ENCODE measurements at places on chromosomes 5 and 9.

- no peak for DNase-seq
These were observed 177.3 kb upstream of the ACTBL2 start for GRCh38 chr5:57659886-57660285.

DNA sequence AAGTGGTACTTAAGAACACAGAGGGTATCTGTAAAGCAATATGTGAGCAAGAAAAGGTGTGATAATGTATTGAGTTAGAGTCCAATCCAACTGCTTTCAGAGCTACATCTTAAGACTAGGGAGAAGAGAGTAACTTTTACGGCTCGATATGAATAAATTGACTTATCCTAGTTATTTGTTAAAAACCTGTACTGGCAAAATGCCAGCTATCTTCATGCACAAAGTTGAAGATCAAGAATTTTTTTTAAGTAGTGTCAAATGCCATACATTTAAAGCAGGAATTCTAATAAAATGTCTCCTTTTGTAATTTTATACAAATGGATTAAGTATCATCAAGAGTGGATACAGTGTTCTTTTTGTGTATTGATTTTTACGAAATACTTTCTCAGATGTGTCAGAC, 305.2 kb downstream of the KIAA0825 start:
- no peak for DNase-seq

DNA sequence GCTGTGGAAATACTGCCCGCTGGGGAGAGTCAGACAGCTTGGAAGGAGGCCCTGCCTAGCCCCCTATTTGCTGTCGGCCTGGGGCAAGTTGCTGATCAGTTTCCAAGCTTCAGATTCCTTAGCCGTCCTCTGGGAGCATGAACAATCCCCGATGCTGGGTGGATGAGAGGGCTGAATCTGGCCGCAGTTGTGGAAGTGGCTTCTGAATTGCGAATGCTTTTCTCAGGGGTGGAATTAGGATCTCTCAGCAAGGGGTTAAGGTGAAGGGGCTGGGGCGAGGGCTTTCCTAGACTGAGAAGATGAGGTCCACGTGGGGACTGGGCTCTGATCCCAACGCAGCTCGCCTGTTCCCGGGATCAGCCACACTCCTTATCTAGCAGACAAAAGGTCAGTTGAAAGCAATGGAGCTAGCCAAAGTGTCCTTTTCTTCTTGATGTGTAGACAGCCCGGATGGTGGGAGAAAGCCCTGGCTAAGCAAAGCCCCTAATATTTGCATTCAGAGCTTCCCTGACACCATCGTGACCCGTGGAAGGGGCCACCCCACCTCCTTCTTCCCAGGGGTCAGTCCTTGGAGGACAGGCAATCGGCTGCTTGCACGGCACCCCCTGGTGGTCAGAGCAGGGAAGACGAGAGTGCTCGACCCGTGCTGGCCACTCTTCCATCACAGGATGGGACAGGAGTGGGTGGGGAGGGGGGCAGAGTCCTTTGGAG, 54.9 kb downstream of the COL15A1 start:
- peak; percentile 80 for DNase-seq

GRCh38 chr9:78493166-78493742, 196.3 kb downstream of the PSAT1 start:
- no peak for DNase-seq

- DNase-seq = peak; percentile 38
These were observed 204.9 kb upstream of the TARS1 start for GRCh38 chr5:33235824-33236223.

GRCh38 chr9:34520505-34521385, 2.0 kb downstream of the ENHO start:
- DNase-seq = no peak

GRCh38 chr9:123872710-123873109, 57.2 kb downstream of the DENND1A start:
- DNase-seq = no peak

- no peak for DNase-seq
These were observed 102.5 kb upstream of the FCN2 start for GRCh38 chr9:134778156-134778555.

GRCh38 chr5:4198461-4198860, 602.8 kb downstream of the IRX1 start:
- no peak for DNase-seq

GRCh38 chr5:163574472-163575440, 69.3 kb downstream of the MAT2B start:
- peak; percentile 17 for DNase-seq

DNA sequence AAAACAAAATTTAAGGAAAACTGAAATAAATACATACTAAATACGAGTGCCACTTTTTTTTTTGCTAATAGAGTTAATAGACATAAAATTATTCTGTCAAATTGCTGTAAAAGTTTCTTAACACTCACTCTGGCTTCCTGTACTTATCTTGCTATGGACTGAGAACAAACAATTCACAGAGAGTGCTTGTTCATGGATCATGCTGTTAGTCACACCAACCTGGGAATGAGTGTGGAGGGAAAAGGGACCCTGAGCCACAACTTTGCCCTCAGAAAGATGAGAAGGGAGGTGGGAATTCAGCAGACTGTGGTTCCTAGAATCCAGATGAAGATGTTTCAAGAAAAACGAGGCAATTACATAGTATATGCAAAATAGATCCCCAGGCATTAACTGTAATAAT, 246.9 kb downstream of the FBXL7 start:
- no peak for DNase-seq

GRCh38 chr9:137353223-137354152, 51.4 kb upstream of the NRARP start:
- DNase-seq = peak; percentile 23

DNA sequence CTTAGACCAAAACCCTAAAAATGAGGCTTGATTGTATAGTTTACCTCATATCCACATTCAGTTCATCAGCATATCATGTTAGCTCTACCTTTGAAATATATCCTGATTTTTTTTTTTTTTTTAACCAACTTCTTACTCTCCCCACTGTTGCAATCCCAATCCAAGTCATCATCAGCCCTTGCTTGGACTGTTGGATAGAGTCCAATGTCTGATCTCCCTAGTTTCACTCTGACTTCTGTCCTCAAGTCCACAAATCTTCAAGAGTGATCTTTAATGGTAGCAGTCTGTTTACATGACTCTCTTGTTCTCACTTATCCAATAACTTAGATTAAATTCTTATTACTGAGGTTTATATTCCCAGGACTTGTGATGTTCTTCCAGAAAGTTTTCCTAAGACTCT, 30.8 kb downstream of the NAA35 start:
- no peak for DNase-seq

DNA sequence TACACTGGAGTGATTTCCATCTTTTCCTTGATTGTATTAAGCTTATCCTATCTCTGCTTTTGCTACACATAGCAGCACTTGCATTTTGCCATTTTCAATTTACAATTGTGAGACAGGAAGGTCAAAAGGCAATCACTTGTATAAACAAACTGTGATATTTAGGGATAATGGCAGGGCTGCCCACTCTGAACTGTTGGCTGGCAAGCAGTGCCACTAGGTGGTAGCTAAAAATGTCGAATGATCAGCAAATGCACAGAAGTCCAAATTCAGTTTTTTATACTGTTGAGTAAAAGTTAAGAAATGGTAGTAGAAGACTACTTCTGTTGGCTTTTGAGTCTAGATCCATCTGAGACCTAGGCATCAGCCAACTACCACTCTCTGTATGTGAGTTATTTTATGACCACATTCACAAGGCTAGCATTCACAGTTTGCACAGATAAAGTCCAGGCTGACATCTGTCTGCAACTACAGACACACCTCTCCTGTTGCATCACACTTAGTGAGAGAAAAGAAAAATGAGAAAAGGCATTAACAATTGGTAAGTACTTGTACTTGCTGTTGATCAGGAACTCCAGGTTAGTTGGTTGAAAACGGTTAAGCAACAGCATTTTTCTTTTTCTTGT, 108.8 kb upstream of the ASTN2 start:
- no peak for DNase-seq

- no peak for DNase-seq
These were observed 7.9 kb downstream of the SNCAIP start for GRCh38 chr5:122319897-122320296.

GRCh38 chr9:123536455-123536868, 180.5 kb downstream of the CRB2 start:
- DNase-seq = no peak

GRCh38 chr5:154900066-154900465, 37.9 kb downstream of the GEMIN5 start:
- DNase-seq = no peak

GRCh38 chr5:9513827-9514226, 32.0 kb downstream of the SEMA5A start:
- no peak for DNase-seq

- DNase-seq = no peak
These were observed 348.0 kb upstream of the RFX3 start for GRCh38 chr9:3873818-3874217.

GRCh38 chr5:151101151-151101550, 20.3 kb upstream of the TNIP1 start:
- DNase-seq = no peak

DNA sequence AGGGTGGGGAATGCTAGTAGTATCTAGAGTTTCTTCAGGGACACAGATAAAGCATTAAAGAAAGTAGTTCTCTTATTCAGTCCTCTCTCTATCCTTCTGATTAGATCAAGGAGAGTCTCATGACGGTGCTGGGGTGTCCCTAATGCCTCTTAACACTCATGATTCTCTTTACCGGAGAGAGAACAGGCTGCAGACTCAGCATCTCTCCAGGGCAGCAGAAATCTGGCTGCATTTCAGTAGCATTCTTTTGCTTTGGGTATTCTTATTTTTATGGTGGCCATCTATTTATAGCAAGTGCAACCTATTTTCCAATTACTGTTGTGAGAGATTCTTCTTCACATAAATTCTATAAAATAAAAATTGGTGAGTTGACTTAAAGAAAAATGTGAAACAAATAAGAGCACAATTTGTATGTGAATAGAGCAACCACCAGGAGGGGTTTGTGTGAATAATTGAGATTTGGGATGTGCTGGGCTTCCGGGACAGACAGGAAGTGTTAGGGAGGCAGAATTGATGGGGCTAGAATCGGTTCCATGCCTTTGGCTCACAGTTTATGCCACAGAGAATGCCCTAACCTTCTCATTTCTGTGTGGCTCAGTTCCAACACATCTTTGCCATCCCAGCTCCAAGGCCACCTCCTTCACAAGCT, 23.8 kb upstream of the BOD1 start:
- no peak for DNase-seq

DNA sequence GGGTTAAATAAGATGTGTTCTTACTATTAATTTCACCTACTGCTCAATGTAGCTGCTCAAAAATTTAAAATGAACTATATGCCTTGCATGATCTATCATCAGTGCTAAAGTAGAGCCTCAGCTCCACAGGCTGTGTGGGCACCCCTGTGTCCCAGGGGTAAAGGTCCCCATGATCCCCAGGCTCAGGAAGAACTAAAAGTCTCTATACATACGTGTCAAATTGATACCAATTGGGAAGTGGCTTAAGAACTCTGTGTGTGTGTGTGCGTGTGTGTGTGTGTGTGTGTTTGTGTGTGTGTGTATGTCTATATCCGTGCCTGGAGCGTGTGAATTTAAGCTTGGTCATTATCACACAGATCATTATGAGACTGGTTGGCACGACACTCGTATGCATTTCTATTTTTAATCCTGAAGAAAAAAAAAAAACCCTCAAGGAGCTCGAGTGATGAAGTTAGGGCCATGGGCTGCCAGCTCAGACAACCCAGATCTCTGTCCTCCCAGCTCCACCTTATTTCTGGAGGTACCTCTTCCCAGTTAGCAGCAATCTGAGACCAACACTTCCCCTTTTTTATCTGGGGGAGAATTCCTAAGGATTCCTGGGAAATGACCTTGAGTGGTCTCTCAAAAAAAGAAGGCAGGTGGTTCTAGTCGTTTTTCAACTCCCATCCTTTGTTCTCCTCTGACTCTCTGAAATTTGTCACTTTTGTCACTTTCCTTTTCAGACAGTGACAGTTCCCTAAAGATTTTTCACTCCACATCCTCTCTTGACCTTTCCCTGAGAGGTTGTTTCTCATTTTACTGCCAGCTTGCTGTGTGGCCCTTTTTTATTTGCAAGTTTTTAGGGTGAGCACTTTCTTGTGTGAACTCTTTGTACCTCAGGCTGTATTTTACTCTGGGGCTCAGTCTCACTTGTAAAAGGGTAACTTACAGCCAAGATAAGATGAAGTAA, 45.7 kb upstream of the CTXN3 start:
- no peak for DNase-seq

- DNase-seq = no peak
These were observed 133.8 kb downstream of the ARHGEF28 start for GRCh38 chr5:73759771-73760170.

DNA sequence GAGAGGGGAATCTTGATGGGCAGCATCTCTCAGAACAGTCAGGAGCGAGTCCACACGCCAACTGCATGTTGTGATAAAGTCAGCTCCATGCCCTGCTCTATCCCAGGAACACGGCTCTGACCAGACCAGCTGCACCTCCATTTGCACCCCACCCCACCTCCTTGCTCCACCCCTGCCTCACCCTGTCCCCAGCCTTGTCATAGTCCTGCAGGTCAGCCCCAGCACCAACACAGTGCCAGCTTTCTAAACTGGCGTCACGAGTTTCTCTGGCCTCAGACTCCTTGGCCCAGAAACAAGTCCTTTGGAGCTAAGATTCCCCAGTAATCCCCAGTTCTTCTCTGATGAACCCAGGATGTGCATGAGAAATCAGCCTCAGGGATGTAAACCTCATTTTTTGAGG, 23.5 kb downstream of the GGTA1 start:
- DNase-seq = no peak

DNA sequence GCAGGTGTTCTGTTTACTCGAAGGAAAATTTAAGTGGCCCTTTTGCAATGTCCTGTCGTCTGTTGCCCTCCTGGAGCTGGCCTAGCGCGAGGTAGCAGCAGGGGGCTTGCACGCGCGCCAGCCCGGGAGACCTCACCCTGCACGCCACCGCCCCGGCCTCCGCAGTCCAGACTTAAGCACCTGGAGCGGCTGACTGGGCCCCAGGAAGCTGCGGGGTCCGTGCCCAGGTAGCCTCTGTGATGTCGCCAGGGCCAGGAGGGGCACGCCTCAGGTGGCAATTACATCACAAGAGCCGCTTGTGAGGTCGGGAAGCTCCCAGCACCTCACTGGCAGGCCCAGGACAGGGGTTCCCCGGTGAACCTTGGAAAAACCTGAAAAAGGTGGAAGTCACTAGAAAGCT, at the start of gene SAXO1:
Gene SAXO1, minus strand, starts transcription at position 195 of the 400 bp plus-strand sequence. CDS start 301 bp downstream, outside the sequence.
- no peak for DNase-seq

GRCh38 chr9:98218562-98219363, 26.3 kb upstream of the CORO2A start:
- peak; percentile 77 for DNase-seq

GRCh38 chr9:17531642-17532254, 47.1 kb upstream of the SH3GL2 start:
- peak; percentile 73 for DNase-seq

- no peak for DNase-seq
These were observed 164.0 kb downstream of the CARTPT start for GRCh38 chr5:71882826-71883741.
